ENCODE measurements at places on chromosomes 3 and 15.

DNA sequence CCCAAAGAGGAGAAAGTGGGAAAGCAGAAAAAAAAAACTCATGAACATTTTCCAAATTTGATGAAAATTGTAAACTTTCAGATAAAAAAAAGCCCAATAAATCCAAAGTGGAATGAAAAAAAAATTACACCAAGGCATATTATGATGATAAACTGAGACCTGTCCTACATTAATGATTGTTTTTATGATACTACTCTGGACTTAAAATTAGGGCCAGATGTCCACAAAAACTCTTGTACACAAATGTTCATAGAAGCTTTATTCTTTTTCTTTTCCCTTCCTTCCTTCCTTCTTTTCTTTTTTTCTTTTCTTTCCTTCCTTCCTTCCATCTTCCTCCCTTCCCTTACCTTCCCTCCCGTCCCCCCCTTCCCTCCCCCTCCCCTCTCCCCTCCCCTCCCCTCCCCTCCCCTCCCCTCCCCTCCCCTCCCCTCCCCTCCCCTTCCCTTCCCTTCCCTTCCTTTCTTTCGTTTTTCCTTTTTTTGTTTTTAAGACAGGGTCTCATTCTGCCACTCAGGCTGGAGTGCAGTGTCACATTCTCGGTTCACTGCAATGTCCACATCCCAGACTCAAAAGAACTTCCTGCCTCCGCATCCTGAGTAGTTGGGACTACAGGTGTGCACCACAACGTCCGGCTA lies 243.9 kb downstream of the MEIS2 start:
- no peak for DNase-seq

- DNase-seq = no peak
Observed at GRCh38 chr3:107368654-107369398, 8.4 kb upstream of the CCDC54 start.

DNA sequence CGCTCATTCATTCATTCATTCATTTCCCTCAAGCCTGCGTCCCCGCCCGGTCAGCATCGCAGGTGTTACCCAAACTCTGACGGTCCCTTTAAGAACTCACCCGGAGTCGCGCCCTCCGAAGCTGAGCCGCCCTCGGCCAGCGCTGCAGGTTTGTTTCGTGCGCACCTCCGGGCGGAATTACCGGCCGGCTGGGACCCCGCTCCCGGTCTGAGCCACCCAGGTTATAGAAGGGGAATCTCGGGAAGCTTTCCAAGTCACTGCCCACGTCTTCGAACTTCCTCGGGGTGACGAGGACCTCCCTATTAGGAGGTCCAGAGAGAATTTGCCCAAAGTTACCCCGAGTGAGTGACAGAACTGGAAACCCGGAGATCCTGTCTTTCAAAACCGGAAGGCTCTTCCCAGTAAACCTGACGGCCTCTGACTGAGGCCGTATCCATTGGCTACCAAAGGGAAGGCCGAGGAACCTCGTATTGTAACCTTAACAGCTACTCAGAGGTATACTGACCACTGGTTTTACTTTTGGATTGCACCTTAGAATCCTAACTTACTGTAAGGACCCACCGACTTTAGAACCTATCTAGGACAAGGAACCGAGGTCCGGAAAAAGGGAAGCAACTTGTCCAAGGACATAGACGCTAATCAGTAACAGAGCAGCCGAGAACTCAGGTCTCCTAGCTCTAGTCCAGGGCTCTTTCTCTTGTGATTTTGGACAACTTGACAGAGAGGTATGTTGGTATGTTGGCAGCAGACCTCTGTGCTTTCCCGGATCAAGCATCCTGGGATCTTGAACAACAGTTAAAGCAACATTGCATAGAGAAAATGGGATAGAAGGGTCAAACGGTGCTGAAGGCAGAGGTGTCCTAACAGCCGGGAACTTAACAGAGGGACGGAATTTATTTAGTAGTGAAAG lies 788 bp upstream of the DLG1 start:
- DNase-seq = peak; percentile 6

- DNase-seq = no peak
Observed at GRCh38 chr3:173109143-173109542, 31.9 kb downstream of the SPATA16 start.

- DNase-seq = no peak
Observed at GRCh38 chr15:58467121-58467721, 35.4 kb downstream of the LIPC start.

Measured in effector memory CD4-positive, alpha-beta T cell (primary cell).